HS-27A (cell line): ENCODE measurements at places on chromosomes 2 and 18.

DNA sequence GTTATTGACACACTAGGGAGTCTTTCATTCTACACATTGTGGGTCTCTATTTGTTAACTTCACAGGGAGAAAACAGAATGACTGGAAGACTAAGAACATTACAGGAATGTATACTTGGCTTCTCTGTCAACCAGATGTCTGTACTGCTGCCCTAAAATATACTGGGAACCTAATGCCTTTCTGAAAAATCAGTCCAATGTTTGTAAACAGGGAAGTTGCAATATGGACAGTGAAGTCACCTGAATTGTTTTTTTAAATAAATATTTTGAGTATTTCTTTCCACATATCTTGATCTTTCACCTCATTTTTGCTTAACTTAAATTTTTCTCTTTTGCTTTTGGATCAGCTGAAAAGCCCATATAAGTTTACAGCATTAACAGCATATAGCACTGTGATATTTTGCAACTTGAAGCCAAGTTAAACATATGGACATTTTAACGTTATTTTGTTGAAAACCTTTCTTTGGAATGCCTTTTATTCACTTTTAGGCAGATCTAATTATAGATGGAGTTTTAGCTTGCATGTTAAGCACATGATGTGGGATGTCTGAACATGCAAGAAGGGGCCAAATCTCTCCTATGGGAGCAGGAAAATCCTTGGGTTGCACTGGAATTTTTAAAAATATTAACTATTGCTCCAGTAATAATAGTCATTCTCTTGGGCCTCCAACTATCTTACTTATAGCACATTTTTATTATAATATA, 137.7 kb upstream of the TWIST2 start:
- DNase-seq, result no peak

GRCh38 chr2:180368881-180369280, 361.8 kb upstream of the CWC22 start:
- no peak for DNase-seq

DNA sequence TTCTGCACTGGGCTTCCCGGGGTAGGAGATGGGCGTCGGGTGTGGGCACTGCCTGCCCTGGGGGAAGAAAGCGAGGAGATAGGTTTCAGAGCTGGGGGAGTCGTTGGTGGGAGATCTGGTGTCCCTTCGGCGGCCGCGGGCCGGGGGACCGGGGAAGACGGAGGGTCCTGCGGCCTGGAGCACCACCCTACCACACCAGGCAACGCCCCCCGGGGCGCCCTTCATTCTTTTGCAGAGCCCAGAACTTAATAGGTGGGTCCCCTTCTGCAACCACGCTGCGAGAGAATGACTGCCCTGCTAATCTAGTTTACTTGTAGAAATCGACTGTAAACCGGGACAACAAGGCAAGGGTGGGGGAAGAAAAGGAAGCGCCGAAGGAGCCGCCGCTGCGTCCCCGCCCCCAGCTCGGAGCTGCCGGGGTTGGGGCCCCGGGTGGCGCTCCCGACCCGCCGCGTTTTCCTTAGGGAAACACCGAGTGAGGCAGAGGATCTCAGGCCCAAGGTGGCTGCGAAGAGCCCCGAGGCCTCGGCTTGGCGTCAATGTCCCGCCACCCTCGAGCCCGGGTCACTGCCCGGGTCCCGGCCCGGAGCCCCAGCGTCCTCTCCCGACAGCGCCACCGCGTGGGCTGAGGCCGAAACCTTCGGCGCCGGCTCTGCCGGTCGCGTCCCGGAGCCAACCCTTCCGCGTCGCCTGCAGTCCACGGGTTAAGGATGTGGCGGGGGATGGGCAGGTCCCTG, 5.4 kb upstream of the SATB2 start:
- no peak for DNase-seq

- DNase-seq, result no peak
These were observed 367.5 kb upstream of the FIGN start for GRCh38 chr2:164103271-164103670.

- no peak for DNase-seq
These were observed 579 bp downstream of the ARHGEF4 start for GRCh38 chr2:130837175-130837810.

GRCh38 chr2:25743132-25743830, 69.9 kb upstream of the DTNB start:
- DNase-seq, result no peak

GRCh38 chr2:182946958-182947369, 80.5 kb upstream of the FRZB start:
- DNase-seq, result no peak

- no peak for DNase-seq
These were observed 493.6 kb upstream of the SPHKAP start for GRCh38 chr2:228675091-228675490.

- DNase-seq, result no peak
These were observed 629 bp downstream of the PRELID3A start for GRCh38 chr18:12408247-12408869.

DNA sequence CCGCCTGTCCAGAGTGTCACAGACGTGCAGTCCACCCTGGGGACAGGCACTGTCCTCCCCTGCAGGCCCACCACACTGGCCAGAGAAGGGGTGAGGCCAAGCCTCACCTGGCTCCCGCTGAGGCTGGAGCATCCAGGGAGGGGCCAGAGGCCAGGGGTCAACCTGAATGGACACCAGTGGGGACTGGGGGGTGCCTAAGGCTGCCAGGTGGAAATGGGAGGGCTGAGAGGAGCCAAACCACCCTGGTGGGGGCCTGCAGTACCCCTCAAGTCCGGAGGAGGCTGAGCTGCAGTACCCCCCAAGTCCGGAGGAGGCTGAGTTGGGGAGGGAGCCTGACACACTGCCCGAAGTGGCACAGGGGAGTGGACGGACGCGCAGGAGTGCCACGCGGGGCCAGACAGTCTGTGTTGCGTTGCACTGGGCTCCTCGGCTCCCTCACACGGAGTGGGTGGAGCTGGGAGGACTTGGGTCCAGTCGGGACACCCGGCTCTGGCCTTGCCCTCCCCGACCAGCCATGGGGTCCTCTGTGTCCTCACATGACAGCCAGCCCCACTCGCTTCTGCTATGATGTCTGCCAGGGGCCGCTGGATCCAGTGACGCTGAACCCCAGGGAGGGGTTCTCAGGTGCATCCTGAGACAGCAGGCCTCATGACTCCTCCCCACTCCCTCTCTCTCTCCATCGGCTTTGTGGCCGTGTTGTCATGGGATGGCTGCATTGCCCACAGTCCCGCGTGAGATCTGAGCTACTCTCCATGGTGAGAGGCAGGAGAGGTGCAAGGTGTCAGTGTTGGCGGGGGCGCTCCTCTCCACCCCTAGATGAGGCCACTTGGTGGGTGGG, 22.3 kb upstream of the GPC1 start:
- no peak for DNase-seq

- no peak for DNase-seq
These were observed 44.5 kb downstream of the PTH2R start for GRCh38 chr2:208451061-208451460.

GRCh38 chr2:68357605-68358337, 7.3 kb upstream of the PLEK start:
- no peak for DNase-seq

GRCh38 chr2:9897846-9898245, 53.6 kb upstream of the GRHL1 start:
- DNase-seq, result no peak

DNA sequence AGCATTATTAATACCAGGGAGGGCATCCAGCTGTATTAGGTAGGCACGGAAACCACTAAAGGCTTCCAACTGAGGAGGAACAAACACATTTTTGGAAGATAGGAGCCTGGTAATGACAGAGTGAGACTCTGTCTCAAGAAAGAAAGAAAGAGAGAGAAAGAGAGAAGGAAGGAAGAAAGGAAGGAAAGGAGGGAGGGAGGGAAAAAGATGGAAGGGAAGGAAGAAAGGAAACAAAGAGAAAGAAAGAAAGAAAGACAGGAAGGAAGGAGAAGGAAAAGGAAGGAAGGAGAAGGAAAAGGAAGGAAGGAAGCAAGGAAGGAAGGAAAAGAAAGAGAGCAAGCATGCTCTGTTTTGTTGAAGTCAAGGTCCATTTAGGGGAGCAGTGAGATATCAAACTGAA, 103.8 kb upstream of the RFX8 start:
- no peak for DNase-seq

DNA sequence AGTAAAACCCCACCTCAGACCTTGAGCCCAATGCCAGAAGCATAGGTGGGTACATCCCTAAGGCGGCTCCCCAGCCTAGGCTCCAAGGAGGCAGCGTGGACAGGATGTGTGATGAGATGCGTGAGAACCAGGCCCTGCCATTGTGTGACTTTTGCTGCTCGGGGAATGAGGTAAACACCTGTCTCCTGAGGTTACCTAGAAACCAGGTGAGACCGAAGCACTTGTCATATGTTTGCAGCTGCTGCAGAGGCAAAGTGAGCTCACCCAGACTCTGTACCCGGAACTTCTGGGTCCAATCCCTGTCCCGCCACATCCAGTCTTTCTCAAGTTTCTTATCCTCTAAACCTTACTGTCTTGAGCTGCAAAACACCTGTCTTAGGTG, 3.4 kb downstream of the FBLN7 start:
- DNase-seq, result no peak

- no peak for DNase-seq
These were observed 228.0 kb downstream of the MYT1L start for GRCh38 chr2:2102866-2103653.
